IMR-90 (cell line): ENCODE measurements at places on chromosomes 2 and 18. TPM values are rescaled to one million over a fixed set of nuclear protein-coding genes. Genes with fewer than 3 reads are reported as not detected.

Gene SERPINB11
- 0.18 TPM in 1 of 2 replicates, not detected in the other for total RNA-seq

Gene SPP2
- total RNA-seq, result not detected in 2 replicates

Gene MC2R
- not detected in 2 replicates for total RNA-seq

Gene KCNG2
- total RNA-seq, result not detected in 2 replicates

Gene NTSR2
- not detected in 2 replicates for total RNA-seq

Gene DOK6
- total RNA-seq, result 2.7 and 3.9 TPM in 2 replicates

Gene CDKL4
- 0.28 TPM in 1 of 2 replicates, not detected in the other for total RNA-seq

Gene SLC35G4
- not detected in 2 replicates for total RNA-seq

- no peak for DNase-seq
Observed at GRCh38 chr18:9786631-9787030, 78.5 kb downstream of the RAB31 start.

- no peak for DNase-seq
Observed at GRCh38 chr2:109711230-109712122, 82.6 kb upstream of the RGPD5 start.

- DNase-seq, result no peak
Observed at GRCh38 chr2:226671141-226671676, 128.4 kb downstream of the IRS1 start.

DNA sequence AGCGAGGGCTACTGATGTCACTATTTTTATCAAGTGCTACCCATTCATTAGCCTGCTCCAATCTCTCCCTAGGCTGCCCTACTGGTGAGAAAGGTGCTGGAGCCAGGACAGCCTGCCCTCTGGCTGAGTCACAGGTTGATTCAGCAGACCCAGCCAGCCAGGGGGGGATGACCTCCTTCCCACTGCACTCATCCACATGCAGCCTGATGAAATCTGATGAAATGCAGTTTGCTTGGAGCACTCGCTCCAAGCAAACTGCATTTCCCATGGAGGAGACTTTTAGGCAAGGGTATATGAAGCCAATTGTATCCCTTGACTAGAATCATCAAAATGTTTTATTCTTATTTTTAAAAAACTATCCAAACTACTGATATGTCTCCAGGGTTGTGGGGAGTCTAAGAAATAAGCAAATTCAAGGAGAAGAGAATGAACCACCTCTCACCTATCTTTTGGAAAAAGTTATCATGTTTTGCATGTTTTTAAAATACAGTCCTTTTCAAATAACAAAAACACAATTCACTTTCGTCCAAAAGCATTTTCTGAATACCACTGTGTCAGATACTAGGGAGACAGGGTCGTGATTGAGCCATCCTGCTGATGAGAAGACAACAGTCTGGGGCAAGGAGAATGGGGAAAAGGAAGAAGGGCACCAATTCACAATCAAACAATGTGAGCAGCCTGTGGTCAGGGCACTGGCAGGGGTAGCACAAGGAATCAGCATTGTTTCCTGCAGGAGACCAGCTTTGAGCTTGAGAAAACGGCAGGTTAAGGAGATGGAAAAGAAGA is 128.3 kb downstream of the AFF3 start:
- DNase-seq, result peak; percentile 99

DNA sequence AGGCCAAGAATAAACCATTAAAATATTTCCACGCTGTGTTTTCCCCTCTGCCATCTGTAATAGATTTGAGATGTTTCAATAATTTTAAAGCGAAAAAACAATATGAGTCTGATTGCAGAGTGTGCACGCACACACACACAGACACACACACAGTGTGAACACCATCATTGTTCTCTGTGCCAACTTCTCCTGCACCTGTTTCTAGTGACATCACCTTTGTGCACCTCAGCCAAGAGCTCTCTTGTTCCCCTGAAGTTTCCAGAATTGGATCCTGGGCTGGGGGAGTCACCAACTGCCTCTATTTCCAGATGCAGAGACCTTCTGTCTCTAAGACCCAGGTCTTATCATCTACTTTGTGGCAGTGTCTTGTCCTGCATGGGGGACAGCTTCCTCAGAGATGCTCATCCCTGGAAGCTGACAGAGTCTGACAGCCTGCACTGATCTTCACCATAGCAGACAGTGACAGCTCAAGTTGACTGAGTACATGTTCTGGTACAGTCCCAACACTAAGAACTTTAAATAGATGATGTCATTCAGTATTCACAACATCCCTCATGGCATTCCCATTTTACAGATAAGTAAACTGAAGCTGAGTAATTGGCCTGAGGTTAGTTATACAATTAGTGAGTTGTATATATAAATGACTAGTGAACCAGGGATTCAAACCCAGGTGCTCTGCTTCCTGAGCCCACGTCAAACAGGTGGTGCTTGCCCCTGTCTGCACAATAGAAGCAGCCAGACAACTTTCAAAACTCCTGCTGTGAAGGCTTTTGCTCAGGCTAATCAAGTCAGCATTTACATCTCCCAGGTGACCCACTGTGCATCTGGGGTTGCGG is 39.4 kb downstream of the ACOXL start:
- no peak for DNase-seq

DNA sequence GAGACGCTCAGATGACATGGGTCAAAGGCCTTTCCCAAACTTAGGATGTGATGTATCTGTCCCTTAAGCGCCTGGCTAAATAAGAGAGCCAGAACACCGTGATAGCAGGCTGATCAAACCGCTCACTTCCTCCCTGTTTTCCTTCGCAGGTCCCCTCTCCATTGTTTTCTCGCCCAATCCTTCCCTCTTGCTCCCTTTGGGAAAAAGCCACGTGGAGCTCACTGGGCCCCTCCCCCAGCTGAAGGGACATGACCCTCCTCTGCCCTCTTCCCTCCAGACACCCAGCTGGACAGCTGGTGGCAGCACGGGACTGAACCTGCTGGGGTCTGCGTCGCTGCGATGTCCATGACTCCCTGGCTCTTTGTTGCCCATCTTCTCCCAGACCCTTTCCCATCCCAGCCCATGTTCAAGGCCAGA is 201.7 kb downstream of the TNS1 start:
- no peak for DNase-seq

DNA sequence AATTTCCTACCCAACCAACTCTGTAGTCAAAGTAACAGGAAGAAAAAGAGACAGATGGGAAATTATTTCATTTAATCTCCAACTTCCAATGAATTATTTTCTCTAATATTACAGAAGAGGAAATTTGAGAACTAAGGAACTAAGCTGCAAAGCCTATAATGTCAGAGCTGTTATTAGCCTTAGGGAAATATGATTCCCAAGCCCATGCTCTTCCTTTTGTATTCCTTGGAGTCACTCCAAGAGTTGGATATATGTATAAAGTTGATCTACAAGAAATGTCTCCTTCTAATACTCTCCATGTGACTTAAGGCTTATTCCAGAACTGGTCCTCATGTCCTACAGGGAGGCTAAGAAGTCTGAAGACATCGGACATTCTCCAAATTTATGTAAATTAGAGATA is 31.6 kb upstream of the VWC2L start:
- peak; percentile 4 for DNase-seq

DNA sequence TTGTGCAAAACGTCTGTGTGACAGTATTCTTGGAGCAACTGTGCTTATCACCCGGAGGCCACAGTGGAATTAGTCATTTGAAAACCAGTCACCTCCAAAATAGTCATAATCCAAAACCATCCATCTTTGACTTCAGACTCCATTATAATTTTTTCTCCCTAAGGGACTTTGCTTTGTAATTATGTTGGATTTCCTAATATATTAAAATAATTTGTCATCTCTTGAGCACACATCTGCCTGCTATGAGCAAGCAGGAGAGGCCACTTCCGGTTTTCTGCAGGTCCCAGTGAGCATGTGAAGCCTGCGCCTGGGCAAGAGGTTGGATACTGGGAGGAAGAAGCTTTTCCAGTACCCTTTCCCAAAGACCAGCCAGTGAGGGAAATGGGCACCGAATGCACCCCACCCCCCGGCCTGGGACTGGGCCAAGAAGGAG is 57.7 kb downstream of the ODC1 start:
- peak; percentile 42 for DNase-seq

DNA sequence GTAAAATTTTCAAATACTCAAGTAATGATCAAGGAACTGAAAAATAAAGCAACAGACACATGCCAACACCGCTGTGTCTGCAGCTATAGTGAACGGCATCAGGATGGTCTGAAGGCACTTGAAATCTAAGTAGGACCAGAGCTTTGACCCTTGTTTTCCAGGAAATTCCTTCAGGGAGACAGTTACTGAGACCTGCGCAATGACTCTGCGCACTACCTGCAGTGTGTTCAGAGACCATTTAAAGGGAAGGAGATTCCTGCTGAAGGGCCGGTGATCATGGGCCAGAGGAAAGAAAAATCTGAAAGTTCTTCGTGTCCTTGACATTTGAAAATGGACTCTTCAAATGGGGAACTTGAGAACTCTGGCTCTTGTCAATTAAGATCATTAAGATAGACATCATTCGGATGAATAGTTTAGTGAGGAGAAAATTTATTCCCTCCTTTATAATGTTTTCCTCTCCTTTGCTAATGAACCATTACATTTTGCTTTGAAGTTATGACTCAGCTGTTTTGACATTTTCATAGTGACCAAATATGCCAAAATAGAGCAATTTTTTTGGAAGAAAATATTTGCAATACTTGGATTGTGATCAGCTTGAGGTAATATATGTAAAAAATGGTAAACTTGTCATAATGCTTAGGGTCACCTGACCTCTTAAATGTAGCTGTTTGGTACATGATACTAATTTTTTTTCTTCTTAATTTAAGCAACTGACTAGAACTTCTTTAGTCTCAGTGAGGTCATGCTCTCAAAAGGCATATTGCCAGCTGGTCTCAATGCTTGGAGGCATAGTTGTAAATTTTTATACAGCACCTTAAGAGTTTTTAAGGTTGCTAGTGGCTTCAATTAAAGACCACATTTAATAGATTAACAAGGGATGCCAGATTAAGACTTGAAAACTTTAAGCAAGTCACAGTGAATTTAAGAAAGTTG is 329.3 kb downstream of the ARHGAP15 start:
- no peak for DNase-seq

GRCh38 chr2:109368798-109369197 is 239.8 kb downstream of the SH3RF3 start:
- DNase-seq, result no peak

DNA sequence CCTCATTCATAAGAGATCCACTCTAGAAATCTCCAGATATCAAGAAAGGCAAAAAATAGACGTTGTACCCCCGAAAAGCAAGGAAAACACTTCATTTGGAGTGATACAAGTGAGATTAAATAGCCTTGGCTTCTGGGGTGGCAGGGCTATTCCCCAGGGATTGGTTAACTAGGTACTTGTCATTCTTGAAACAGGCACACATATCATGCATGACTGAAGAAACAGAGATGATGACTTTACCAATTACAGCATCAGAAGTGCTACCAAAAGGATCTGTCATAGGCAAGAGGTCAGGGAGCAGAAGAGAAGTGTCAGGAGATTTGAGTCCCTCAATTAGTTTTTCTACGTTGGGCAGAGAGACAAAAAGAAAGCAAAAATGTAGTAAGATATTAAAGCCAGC is 45.2 kb upstream of the NFU1 start:
- no peak for DNase-seq

- no peak for DNase-seq
Observed at GRCh38 chr2:103402944-103403343, 641.1 kb downstream of the TMEM182 start.

- peak; percentile 90 for DNase-seq
Observed at GRCh38 chr2:99821572-99821971, 320.8 kb downstream of the AFF3 start.

DNA sequence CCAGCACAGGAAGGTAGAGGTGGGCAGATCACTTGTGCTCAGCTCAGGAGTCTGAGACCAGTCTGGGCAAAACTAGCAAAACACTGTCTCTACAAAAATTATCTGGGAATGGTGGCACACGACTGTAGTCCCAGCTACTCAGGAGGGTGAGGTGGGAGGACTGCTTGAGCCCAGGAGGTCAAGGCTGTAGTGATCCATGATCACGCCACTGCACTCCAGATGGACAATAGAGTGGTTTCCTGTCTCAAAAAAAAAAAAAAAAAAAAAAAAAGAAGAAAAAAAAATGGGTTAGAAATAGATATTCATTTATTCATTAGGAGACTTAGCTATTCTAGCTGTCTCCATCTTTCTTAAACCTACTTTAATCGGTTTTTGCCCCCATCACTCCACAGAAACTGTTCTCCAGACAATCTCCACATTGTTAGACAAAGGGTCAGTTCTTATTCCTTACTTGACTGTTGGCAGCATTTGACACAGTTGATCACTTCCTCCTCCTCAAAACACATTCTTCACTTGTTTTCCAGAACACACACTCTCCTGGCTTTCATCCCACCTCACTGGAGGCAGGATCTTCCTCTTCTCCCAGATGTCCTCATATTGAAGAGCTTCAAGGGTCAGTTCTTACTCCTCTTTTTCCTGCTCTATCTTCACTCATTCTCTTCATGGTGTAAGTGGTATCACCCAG is 103.1 kb downstream of the DTNB start:
- peak; percentile 33 for DNase-seq

GRCh38 chr2:234550511-234551107 is 53.7 kb upstream of the ARL4C start:
- peak; percentile 86 for DNase-seq

DNA sequence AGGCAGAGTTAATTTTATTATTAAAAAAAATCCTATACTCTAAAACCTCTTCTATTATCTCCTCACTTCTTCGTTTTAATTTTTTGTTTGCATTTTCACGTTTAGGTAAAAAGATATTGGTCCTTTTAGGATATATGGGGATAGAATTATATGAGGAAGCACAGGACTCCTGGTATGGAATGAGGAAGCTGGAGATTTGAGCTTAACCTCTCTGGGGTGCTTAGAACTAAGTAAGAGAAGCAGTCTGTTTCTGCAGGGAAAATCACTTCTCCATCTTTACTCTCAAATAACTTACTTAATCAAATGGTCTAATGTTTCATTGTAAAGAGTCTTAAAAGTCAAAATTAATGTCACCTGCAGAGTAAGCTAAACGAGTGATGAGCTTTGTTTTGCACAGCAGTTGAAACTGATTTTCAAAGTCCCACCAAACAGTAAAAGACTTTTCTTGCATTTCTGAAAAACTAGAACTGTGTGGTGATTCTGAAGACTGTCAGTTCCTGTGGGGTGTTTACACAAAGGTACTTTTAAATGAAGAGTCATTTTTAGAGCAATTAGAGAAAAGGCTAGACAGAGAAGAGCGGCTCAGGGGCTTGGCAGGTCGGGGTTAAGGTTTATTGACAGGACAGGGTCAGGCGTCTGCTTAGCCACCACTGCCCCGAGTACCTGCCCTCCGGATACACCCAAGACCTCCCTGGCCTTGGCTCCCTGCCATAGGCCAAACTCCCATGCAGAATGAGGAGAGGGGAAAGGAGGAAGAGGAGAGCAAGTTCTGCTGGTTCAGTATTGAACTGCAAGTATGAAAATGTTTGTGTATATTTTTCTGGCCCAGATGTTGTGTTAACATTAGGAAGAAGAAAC is 21.6 kb downstream of the METAP1D start:
- DNase-seq, result peak; percentile 16

- DNase-seq, result no peak
Observed at GRCh38 chr2:173791502-173791901, 173.7 kb downstream of the SP3 start.

DNA sequence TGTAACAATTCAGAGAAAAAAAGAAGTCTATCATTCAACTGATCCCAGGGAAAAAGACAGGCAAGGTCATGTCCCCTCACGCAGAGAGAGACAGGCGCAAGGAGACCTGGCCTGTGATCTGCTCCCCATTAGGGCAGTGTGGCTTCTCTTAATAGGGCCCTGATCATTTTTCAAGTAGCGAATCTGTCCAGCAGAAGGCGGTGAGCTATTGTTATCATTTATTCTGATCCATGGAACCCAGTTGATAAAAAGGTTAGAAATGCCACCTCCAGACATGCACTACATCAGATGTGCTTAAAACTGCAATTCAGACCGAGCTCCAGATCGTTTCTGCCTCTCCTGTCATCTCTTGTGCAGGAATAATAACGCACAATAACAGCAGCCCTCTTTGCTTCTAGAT is 1025.6 kb upstream of the PIK3C3 start:
- no peak for DNase-seq

GRCh38 chr2:57806449-57806968 is 240.1 kb upstream of the VRK2 start:
- DNase-seq, result no peak
